ENCODE measurements at places on chromosomes 12 and 14. TPM values are rescaled to one million over a fixed set of nuclear protein-coding genes. Genes with fewer than 3 reads are reported as not detected.

DNA sequence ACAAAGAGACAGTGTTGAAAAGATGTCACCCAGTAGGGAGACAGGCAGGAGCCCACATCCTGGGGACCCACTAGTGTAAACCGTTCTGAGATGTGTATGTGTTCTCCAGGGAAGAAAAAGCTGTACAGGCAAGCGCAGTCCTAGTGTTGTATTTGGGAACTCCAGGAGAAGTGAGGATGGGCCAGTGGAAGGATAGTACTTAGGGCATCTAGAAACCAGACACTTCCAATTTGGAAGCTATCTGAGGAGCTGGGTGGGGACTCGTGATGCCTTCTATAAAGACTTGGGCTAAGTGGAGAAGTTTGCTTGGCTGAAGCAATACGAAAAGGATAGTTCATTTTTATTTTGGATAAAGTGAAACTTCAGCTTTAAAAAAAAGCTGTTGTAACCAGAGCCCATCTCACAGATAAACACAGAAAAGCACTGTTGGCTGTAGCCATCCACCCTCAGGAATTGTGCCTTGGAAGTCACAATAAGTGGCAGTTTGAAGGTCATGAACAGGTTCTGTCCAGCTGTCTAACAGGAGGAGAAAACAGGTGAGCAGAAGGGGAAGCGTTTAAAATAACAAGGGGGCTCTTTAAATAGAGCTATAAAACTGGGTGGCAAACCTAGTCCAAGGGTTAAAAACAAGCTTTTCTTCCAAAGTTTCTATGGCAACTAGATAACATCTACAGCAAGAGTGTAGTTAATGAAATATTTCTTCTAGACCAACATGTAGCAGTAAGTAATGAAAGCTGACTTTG is 108.0 kb upstream of the ARHGAP5 start:
- DNase-seq, result no peak

DNA sequence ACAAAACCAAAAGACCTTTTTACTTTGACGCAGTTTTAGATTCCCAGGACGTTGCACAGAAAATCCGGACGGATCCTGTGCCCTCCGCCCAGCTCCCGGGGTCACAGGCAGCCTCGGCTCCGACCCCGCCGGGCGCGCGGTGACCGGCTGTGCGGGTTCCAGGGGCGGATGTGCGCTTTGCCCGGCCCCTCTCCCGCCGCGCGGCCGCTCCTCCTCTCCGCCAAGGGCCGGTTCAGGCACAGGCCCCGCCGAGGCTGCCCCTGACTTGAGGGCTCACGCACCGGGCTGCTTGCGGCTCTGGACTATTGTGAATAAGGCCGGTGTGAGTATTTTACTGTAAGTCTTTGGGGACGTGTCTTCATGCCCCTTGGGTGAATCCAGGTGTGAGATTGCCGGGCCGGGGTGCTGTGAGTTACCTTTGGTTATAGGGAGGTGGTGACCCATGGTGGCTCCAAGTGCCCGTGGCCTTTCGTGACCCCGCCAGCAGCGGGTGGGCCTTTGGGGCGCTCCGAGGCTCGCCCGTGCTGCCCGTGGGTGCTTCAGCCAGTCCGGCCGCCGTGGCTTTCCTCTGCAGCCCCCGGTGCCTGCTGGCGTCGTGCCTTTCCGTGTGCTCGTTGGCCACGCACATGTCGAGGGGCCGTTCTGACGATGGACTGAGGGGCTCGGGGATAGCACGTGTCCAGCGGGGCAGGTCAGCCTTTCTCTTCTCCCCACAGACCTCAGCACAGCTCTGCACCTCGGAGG is 45.9 kb downstream of the NOC4L start:
- peak; percentile 36 for DNase-seq

- DNase-seq, result no peak
Observed at GRCh38 chr14:92568621-92569479, 55.3 kb downstream of the RIN3 start.

The OR4N2 gene
- total RNA-seq, result not detected

The INHBC gene
- not detected for total RNA-seq

The ZNF84 gene
- total RNA-seq, result 11.3 TPM

The SRRM4 gene
- total RNA-seq, result 0.03 TPM

The DNAAF2 gene
- total RNA-seq, result 37.4 TPM

DNA sequence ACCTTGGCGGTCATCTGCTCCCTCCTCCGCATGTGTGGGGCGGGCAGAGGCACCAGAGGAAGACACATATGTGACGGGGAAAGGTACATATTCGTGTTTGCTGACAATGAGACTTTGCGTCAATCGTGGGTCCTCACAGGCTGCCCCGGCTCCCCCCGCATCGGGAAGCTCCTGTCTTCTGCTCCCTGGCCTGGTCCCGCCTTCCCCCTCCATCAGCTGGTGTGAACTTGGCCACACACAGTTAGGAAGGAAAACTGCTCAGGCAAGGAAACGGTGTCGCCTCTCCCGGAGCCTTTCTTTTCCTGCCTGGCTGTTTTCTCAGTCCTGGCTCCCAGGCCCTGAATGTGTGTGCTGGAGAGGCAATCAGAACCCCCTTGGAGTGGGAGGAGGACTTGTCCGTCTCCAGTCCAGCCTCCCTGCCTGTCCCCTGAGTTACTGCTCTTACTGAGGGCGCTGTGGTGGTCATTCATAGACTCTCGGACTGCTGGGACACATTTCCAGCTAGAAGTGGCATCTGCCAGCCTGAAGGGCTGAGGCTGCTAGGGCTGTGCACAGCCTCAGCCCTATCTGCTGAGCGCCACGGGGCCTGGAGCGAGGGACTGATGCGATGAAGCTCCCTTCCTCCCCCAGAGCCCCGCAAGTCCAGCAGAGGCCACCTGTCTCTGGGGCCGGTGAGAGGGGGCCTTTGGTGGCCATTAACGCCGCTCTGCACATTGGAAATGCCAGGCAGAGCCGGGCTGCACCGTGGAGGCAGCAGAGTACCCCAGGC is 44.2 kb upstream of the TSPAN9 start:
- DNase-seq, result no peak

The CLEC4E gene
- total RNA-seq, result not detected

DNA sequence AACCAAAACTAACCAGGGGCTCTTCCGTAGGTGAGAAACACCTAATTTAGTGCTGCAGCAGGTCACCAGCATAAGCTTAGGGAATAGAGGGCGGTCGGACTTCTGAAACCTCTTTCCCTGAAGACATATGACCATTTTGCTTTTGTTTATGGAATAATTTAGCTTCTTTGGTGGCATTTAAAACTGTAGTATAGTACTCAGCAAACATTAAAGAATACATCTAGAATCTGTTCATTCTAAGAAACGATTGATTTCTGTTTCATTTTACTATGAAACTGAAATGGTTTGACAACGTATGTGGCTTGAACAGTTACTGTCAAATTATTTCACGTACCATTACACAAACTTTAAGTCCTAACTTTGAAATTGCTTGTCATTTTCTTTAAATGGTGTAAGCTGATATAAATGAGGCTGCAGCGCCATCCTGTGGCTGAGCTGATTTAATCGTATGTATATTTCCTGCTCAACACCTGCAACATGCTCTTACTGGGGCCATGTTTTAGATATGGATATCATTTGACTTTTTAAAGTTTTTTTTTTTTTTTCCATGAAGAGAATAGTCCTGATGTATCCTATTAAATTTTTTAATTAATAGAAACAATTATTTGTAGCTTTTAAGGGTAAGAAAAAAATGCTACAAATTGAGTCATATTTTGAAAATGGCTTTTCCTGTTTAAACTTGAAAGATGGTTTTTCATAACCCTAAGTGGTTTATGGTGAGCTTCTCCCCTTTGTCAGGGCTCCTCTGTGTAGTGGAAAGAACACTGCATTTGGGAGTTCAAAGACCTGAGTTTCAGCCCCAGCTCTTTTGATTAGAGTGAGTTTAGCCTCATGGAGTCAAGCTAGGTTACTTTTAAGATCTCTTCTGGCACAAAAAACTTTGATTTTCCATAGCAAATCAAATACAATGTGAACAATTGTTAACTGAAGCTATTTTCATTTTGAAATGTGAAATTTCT is 27.4 kb downstream of the CFAP54 start:
- peak; percentile 73 for DNase-seq

The ESR2 gene
- not detected for total RNA-seq

GRCh38 chr12:18808221-18808620 is 70.3 kb downstream of the CAPZA3 start:
- DNase-seq, result no peak

The ACSS3 gene
- 7.0 TPM for total RNA-seq

GRCh38 chr14:74784634-74785033 is 21.5 kb downstream of the YLPM1 start:
- DNase-seq, result no peak

- DNase-seq, result no peak
Observed at GRCh38 chr12:92034083-92034482, 111.6 kb downstream of the BTG1 start.

The KRT73 gene
- total RNA-seq, result not detected

DNA sequence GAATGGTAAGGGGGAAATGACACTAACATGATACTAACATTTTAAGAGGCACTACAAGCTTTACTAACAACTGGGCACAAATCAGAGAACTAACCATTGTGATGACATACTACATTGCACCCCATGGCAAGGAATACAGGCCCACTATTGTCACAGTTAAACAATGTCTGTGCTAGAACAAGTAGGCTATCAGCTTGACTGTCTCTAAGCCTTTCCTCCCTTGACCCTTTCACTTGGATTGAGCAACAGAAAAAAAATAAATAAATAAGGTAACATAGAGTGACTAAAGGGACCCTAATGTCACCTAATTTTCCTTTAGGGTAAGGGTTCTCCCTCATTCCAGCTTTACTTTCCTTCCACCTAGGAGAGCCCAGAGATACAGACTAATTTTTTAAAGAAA is 4.4 kb downstream of the SLC38A2 start:
- DNase-seq, result no peak

The HOXC4 gene
- 2.4 TPM for total RNA-seq

GRCh38 chr12:108973629-108974152 is 47.2 kb downstream of the SVOP start:
- DNase-seq, result no peak

GRCh38 chr14:72070458-72070857 is 138.2 kb downstream of the RGS6 start:
- no peak for DNase-seq

DNA sequence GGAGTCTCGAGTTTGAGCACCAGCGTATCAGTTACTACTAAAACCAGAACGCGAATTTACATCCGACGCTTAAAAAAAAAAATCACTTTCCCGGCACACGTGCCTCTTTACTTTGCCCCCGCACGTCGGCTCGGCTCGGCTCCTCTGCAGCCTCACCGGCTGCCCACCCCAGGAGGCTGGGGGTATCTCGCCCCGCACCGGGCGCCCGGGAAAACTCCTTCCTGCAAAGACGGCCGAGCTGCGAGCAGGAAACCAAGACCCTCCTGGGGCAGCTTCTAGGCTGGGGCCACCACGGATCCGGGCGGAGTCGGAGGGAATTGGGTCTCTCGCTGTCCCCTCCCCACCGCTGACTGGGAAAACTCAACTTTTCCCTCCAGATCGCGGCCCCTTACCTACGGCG is 610 bp downstream of the VSIG10 start:
- peak; percentile 27 for DNase-seq

GRCh38 chr12:23699031-23699430 is 250.4 kb downstream of the SOX5 start:
- DNase-seq, result no peak

The RPL10L gene
- total RNA-seq, result 6.9 TPM

- no peak for DNase-seq
Observed at GRCh38 chr14:81416981-81417380, 16.9 kb upstream of the STON2 start.

The DLGAP5 gene
- 171 TPM for total RNA-seq

- DNase-seq, result no peak
Observed at GRCh38 chr14:65228436-65228835, 126.1 kb upstream of the MAX start.

DNA sequence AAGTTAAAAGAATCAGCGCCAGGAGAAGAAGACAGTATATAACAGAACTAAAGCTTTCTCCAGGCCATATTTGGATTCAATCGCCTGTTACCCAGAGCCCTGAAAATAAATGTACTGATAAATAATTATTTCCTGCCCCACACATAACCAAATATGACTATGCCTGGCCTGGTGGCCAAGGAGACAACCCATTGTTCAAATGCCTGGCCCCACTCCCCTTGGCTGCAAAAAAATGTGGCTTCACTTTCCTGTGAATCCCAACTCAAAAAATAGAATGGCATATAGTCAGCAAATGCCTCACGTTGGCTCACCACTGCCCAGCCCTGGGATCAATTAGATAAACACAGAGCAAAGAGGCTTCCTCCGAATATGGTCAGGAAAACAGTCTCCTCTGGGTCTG is 472.1 kb downstream of the BCL11B start:
- no peak for DNase-seq

DNA sequence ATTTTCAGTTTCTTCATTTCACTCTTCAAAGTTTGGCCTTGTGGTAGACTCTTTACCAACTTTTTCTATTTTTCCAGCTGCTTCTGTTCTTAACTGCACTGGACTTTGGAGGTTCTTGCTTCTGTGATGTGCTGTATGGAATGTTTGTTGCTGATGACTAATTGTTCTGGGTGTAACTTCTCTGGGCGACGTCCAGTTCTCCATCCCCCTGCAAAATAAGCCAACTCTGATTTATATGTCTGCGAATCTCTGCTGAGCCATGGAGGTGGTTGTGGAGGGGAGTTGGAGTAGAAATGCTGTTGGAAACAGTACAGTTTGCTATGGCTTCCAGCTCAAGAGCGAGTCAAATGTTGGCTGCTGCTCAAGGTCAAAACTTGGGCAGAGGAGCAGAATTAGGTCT is 113.9 kb upstream of the DYRK2 start:
- DNase-seq, result peak; percentile 67

The AMN gene
- 0.40 TPM for total RNA-seq

DNA sequence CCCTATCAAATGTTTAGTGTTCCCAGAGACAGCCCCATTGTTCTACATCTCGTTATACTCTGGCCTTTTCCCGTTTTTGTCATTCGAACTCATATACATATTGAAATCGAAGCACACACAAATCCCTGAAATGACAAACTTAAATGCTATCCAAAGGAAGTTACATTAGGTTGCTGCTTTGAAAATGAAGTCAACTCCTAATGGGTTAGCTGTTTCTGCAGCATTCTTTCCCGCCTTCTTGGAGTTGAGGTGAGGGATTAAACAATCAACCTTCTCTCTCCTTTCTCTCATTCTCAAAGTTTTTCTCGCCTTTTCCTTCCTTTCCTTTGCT is 642 bp upstream of the PHC1 start:
- no peak for DNase-seq
